ENCODE measurements at places on chromosomes 1 and 21.

GRCh38 chr1:221444346-221444745, 297.5 kb downstream of the DUSP10 start:
- no peak for DNase-seq

DNA sequence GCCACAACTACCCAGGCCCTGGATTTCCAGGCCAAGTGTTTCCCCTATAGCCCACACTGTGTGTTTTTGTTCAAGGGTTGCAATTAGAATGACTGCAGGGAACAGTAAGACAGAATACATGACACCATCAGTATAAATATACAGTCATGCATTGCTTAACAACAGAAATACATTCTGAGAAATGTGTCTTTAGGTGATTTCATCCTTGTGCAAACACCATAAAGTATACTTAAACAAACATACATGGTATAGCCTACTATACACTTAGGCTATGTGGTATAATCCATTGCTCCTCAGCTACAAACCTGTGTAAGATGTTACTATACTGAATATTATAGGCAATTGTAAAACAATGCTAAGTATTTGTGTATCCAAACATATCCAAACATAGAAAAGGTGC, 7.5 kb upstream of the SLC44A5 start:
- DNase-seq, result no peak

- DNase-seq, result no peak
These were observed 1526.1 kb downstream of the KCNT2 start for GRCh38 chr1:195082183-195082582.

- DNase-seq, result no peak
These were observed 52.8 kb downstream of the TNFSF18 start for GRCh38 chr1:172997941-172998361.

- DNase-seq, result no peak
These were observed 131.5 kb upstream of the EDN2 start for GRCh38 chr1:41615981-41616380.

DNA sequence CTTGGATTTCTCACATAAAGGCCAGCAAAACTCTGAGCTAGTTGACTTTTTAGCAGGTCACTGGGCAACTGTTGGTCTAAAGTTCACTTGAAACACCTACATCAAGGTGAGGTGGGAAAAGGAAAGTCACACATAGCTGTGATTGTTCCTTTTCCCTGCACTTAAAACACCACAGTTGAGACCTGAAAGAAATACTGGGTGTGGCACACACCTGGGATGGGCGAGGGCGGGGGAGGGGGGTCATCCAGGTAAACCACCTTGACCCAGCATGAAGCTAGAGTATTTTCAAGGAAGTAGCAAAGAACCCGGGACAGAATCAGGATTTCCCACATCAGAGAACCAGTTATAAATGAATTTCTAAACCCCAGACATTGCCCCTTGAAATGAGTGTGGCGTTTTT, 26.4 kb downstream of the ZNF697 start:
- no peak for DNase-seq

GRCh38 chr1:116376729-116377086, 3.7 kb downstream of the ATP1A1 start:
- DNase-seq, result no peak
